ENCODE measurements at places on chromosomes 4 and X.

DNA sequence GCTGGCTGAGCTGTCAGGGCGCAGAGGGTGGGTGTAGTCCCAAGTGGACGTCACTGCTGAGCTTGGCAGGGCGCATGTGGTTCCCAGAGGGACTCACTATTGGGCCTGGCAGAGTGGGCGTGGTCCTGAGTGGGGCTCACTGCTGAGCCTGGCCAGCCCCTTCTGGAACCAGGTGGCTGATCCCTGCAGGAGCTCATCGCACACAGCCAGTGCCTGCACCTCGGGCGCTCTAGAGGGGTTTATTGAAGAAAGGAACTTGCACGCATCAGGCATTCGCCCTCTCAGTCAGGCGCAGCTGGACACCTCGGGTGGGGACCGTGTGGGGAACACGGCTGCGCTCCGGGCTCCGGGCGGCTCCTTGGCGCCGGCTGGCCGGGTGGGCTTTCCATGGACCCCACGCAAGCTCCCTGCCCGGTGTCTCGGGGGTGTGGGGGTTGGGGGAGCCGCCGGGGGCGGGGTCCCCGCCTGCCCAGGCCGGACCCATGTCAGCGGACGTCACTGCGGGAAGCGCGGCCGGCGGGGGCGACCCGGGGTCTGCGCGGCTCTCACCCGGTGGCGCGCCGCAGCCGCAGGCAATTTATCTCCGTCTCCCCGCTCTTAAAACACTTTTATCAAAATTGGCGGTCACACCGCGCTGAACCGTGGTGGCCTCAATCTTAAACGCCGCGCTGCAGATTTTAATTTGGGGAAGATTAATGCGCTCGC, 65.4 kb upstream of the NKX1-1 start:
- H3K27me3 ChIP-seq, result peaks cover 15% of the 10 kb centered on the region
- no peak for DNase-seq
- H3K4me1 ChIP-seq, result no peaks in the 10 kb centered on the region
- H3K27ac ChIP-seq, result no peak overlapping the region

DNA sequence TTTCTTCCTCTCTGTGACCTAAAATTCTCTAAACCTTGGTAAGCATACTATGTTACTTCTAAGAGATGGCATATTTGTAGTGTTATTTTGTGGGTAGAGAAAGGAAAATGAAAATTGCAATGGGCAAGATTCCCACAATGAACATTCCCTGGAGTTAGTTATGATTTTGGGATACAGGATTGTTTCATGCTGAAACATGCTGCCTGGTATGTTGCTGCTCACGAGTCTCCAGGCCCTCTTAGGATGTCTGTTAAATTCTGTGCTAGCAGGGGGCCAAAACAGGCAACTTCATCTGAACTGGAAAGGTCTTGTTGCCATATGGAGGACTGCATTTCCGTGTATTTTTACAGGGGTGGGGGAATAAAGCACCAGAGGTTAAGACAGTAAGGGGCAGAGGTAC, 18.9 kb upstream of the MSMO1 start:
- no peak overlapping the region for H3K4me3 ChIP-seq
- DNase-seq, result no peak
- peaks cover 17% of the 10 kb centered on the region for H3K36me3 ChIP-seq
- peaks cover 2% of the 10 kb centered on the region for H3K4me1 ChIP-seq
- H3K27ac ChIP-seq, result no peak overlapping the region
- no peaks in the 10 kb centered on the region for H3K27me3 ChIP-seq

DNA sequence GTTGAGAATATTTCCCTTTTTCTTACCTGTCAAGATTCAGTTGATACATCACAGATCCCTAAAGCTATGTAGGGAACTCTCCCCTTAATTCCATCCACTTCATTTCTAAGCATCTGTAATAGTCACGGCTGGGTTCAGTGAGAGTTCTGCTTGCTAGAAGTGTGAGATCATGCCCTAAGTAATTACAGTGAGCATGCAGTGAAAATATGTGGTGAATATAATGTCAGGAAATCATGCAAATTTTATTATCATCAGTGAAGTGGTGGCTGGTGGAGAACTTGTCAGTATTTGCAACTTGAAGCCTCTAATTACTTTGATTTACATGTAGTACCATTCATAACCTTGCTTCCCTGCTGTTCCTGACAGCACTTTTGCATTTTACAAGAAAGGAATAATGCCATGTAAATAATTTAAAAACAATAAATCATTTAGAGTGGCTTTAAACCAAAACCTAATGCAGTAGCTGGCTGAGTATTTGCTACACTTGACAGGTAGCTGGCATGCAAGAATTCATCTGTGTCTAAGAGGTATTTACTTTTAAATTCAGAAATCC, 28.3 kb upstream of the CFAP299 start:
- H3K4me1 ChIP-seq, result peaks cover 4% of the 10 kb centered on the region
- no peak for DNase-seq
- no peaks in the 10 kb centered on the region for H3K36me3 ChIP-seq

- no peak overlapping the region for H3K27ac ChIP-seq
- DNase-seq, result no peak
- H3K36me3 ChIP-seq, result no peaks in the 10 kb centered on the region
- peaks cover 3% of the 10 kb centered on the region for H3K27me3 ChIP-seq
- H3K4me1 ChIP-seq, result peaks cover 10% of the 10 kb centered on the region
Measured at GRCh38 chr4:167222099-167222498, 12.2 kb downstream of the SPOCK3 start.

DNA sequence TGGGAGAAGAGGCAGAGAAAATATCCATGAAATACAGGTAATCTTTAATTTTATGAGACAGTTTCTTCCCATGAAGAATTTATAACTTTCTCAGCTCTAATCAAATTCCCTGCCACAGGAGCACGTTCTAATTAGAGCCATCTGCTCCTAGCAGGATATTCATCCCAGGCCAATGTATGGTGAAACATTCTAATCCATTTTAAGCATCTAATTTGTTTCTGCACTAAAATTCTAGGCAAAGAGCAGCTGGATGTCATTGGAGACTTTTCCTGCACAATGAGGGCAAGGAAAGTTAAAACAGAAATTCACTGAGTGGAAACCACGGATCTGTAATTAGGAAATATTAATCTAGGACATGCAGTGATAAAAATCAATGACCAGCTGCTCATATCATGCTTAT, 107.7 kb upstream of the ZFP42 start:
- no peaks in the 10 kb centered on the region for H3K36me3 ChIP-seq
- H3K27me3 ChIP-seq, result no peaks in the 10 kb centered on the region
- H3K27ac ChIP-seq, result no peak overlapping the region
- H3K4me1 ChIP-seq, result peaks cover 5% of the 10 kb centered on the region
- H3K4me3 ChIP-seq, result no peak overlapping the region
- DNase-seq, result no peak

GRCh38 chrX:19682712-19683331, 167.5 kb upstream of the MAP3K15 start:
- H3K4me3 ChIP-seq, result no peak overlapping the region
- no peaks in the 10 kb centered on the region for H3K36me3 ChIP-seq
- no peak overlapping the region for H3K27ac ChIP-seq
